Activated CD4-positive, CD25-positive, alpha-beta regulatory T cell treated with anti-CD3 and anti-CD28 coated beads, Interleukin-2, amount 50 U/mL, for 24 hours (primary cell): ENCODE measurements at places on chromosomes 3 and 15.

- ATAC-seq, result no peak
Observed at GRCh38 chr15:61041886-61042285, 187.2 kb downstream of the RORA start.

DNA sequence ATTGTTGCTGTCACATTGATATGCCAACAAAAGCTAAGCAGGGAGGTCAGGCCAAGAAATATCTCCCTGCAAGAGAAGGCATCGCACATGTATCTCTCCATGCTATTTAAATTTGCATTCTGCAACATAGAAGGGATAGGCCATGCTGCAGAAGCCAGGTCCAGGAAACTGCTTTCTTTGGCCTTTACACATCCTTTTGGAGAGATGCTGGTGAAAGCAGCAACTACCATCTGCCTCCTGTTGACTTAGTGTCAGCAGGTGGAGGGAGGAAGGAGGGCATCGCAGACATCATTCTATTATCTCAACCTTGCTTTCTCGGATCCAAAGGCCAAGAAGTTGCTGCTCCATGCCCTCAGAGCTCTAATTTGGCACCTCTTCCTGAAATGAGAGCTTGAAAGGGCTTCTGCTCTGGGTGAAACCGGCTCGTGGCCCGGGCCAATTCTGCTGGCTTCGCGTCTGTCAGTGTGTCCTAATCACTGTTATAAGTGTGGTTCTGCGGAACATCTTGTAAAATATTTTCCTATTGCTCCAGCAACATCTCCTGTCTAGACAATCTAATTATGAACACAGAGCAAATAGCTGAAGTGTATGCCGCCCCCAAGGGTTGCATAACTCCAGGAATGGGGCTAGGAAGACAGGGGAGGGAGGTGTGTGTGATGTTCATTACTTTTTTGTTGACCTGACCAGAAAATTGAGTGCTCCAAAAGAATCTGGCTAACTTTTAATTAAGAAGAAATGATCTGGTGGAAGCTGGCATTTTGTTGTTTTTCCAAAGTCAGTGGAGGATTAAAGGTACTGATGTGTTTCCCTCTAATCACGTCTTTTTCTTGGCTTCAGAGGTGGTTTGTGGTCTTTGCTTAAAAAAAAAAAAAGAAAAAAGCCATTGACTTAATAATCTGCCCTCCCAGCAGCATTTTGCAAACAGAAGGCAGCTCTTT, 89.1 kb downstream of the TPRG1 start:
- no peak for ATAC-seq

GRCh38 chr15:58014040-58014439, 51.5 kb downstream of the ALDH1A2 start:
- ATAC-seq, result no peak

DNA sequence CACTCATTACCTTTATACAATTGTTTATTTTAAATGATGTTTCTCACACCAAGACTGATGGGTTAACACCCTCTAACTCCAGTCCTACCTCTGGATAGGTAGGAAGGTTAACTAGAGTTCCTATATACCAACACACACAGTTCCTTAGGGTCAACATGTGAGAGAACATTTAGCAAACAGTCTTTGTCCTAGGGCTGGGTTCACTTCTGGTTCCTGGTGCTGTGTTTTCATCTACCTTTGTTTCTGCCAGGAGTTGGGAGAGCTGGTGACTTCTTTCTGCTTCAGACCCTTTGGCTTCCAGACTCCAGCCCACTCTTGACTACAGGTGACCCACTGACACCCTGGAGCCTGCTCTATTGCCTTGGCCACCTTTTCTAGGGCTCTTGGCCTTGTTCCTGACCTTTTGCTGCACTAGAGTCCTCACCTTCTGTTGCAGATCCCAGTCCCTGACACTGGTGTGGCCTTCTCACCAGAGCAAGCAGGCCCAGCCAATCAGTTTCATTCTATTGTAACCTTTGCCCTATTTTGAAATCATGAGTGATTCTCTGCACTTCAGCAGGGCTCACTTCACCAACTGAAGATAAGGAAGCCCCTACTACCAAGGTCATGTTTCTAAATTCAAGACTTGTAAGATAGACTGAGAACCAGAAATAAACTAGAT, 50.0 kb upstream of the SECISBP2L start:
- no peak for ATAC-seq

DNA sequence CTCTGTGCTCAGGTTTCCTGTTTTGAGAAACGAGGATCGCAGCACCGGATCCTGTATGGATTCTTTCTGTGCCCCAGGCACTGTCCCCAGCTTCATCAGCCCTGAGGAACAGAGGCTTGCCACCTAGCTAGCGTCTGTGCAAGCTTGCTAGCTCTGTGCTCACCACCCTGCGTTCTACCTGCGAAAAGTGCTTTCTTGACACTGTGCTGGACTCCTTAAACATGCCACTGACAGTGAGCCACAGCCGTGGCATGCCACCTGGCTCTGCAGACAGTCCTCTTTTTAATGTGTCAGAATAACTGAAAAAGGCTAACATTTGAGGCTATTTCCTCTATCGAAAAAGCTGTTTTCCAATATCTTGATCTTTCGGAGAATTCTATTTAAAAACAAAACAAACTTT, 1.4 kb downstream of the PGPEP1L start:
- ATAC-seq, result no peak

- no peak for ATAC-seq
Observed at GRCh38 chr3:88198121-88198520, 48.4 kb downstream of the C3orf38 start.

DNA sequence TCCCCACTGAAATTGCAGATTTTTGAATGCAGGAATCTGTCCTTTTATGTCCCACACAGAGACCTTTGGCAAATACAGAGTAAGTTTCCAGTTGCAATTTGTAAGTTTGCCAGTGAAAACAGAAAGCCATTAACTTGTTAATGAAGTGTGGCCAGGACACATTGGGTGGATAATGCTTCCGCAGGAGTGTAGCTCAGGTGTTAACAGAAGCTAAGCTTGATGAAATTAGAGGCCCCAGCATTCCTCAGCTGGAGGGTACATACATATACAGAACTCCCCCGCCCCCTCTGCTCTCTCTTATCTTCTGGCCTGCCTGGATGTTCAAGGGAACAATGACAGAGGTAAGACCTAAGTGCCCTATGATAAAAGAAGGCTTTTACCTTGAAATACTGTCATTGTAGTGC, 8.1 kb upstream of the LRRC2 start:
- ATAC-seq, result no peak

GRCh38 chr15:33534642-33535041, 223.9 kb downstream of the RYR3 start:
- ATAC-seq, result no peak

DNA sequence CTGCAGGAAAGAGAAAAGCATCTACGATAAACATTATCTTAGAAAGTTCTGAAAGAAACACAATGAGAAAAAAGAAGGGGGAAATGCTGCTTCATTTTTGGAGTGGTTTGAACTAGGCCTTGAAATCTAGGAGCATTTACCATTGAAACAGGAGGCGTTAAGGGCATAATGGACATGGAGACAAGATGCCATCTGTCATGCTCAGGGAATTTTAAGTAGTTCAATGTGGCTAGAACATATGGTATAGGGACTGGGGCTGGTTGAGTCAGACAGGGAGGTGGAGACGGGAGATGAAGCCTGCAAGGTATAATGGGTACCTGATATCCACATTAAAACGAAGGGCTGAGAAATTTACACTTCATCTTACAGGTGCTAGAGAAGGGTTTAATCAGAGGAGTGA, 10.4 kb upstream of the PLAAT1 start:
- ATAC-seq, result no peak

GRCh38 chr3:98710067-98710659, 53.0 kb upstream of the ST3GAL6 start:
- ATAC-seq, result no peak

DNA sequence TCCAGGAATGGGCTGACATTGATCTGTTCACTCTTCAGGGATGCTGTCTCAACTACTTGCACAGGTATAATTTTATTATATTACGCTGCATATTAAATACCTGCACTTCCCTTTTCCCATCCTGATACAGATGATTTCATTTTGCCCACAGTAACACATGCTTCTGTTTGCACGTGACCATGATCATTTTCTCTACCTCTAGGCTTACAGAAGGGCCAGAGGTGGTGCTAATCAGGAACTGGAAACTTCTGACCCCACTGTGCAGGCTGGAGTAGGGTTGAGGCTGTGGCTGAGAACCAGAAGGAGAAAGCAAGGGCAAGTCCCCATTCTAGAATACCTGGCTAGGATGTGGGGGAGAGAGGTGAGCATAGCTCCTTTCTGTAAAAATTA, 304.8 kb downstream of the PTPRG start:
- ATAC-seq, result no peak

GRCh38 chr3:55143336-55143735, 215.5 kb upstream of the LRTM1 start:
- ATAC-seq, result no peak

GRCh38 chr3:62582495-62583172, 209.3 kb upstream of the FEZF2 start:
- no peak for ATAC-seq

GRCh38 chr15:96355568-96356187, 25.2 kb downstream of the NR2F2 start:
- ATAC-seq, result no peak

DNA sequence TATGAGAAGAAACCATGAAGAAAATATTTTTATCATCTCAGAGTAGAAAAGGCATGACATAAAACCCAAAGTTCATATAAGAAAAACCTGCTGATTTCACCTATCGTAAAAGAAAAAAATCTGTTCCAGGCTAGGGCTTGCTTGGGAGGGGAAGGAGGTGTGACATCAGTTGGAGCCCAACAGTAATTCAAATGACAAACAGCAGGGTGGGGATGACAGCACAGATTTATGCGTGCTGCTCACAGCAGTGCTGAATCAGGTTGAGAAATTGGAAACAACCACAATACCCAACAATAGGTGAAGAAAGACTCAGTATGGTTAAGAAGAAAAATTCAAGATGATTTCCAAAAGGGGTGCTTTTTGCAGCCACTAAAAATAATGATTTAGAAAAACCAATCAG, 172.4 kb downstream of the PDE8A start:
- ATAC-seq, result no peak

DNA sequence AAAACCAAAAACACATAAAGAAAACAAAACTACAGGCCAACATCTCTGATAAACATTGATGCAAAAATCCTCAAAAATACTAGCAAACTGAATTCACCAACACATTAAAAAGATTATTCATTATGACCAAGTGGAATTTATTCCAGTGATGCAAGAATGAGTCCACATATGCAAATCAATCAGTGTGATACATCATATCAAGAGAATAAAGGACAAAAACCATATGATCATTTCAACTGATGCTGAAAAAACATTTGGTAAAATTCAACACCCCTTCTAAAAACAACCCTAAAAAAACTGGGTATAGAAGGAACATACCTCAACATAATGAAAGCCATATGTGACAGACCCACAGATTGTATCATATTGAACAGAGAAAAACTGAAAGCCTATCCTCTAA, 265.6 kb upstream of the DCBLD2 start:
- ATAC-seq, result no peak

DNA sequence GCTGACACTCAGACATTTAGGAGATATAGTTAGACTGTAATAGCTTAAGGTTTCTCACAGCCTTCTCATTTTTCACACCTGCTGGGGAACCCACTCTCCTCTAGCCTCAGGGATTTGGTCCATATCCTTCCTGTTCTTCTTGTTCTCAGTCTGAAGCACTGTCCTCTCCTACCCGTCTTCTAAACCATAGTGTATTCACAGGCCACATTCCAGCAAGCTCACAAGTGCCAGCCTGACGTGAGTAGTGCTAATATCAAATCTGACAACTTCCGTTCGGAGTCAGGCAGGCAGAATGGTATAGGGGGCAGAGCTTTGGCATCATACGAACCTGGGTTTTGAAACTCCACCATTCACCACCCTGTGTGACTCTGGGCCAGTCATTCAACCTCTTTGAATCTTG, 6.9 kb upstream of the CA12 start:
- ATAC-seq, result no peak

DNA sequence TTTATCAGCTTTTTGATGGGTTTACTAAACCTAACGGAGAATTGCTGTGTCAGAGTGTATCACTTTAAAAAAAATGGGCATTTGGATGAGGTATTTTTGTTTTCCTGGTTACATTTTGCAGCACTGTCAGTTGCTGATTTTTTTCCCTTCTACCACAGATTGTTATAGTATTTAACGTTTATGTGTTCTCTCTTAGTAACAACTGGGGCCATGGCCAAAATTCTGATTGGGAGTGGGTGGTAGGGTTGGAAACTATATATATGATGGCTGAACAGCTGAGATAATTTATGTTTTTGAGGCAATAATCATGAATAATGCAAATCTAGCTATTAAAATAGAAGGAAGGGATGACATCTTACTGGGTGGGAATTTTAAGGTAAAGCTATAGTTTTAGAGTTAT, 229.4 kb upstream of the SUCLG2 start:
- no peak for ATAC-seq

- ATAC-seq, result no peak
Observed at GRCh38 chr15:79675982-79676381, 220.8 kb downstream of the MTHFS start.

DNA sequence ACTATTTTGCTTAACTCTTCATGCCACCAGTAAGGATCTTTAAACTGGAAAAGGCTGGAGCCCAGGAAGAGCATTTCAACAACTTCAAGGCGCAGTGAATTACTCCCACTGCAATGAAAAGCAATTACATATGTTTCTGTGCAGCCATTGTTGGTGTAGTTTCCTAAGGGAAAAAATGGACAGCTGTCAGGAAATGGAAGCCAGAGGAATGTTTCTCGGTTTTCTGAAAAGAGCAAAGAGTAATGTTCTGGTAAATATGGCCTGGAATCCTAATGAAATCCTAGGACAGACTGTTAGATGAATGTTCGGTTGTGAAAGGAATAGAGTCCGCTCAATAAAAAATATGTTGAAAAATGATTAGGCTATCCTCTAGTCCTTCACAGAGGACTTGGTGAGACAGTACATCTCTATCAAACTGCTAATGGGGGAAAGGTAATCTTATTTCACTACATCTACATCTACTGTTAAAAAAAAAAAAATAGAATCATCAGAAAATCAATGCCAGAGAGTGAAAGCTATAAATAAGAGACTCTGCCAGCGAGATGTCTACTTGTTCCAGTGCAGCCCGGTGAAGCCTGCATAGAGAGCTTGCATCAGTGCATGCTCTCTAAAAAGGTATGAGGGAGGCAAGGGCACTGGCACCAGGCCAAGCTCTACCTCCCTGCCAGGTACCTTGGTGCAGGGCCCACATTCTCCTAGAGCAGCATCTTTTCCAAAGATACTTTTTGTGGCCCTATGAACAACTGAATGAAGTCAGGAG, 68.2 kb upstream of the TJP1 start:
- no peak for ATAC-seq

GRCh38 chr3:41419809-41420208, 220.5 kb downstream of the CTNNB1 start:
- ATAC-seq, result no peak

DNA sequence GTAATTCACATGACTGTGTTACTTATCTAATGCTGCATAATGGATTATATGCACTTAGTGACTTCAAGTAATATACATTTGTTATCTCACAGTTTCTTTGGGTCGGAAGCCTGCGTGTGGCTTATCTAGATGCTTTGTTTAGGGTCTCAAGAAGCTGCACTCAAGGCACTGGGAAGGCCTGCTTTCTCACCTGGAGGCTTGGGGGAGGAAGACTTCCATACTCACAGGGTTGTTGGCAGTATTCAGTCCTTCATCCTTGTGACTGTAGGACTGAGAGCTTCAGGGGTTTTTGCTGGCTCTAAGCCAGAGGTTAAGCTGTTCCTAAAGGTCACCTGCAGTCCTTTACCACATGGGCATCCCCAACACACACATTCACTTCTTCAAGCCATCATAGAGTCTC, 22.6 kb downstream of the TAFA4 start:
- no peak for ATAC-seq

GRCh38 chr3:178456621-178457285, 79.5 kb upstream of the KCNMB2 start:
- ATAC-seq, result no peak
